ENCODE measurements at places on chromosomes 12 and 14.

DNA sequence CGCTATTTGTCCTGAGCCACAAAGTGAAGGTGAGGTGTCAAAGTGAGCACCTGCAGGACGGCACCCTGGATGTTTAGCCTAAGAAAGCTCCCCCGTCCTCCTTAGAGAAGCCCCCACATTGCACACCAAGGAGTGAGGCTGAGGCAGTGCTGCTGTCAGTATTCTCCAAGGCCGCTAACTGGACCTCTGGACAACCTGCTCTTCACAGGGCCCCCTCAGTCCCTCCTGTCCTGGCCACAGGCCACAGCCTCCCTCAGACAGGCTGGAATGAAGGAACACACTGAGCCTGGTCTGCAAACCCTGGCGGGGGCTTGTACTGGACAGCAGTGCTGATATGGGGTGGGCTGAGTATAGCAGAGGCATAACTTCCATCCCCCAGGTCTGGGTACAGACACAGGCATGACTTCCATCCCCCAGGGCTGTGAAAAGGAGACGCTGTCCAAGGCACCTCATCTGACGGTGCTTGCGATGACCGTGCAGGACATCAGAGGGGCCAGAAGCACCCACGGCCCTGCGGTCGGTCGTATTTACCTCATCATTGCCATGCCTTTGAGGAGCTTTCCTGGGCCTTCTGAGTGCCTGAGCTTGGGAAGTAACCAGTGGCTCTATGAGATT, 82.4 kb upstream of the DIO3 start:
- DNase-seq = no peak

- peak; percentile 24 for DNase-seq
These were observed at the start of gene CKAP4 for GRCh38 chr12:106247674-106248311. Gene CKAP4, minus strand, starts transcription at chr12:106248020. Its CDS starts 169 bp downstream, at chr12:106247851.

GRCh38 chr14:101076451-101077198, 173.1 kb upstream of the RTL1 start:
- no peak for DNase-seq

DNA sequence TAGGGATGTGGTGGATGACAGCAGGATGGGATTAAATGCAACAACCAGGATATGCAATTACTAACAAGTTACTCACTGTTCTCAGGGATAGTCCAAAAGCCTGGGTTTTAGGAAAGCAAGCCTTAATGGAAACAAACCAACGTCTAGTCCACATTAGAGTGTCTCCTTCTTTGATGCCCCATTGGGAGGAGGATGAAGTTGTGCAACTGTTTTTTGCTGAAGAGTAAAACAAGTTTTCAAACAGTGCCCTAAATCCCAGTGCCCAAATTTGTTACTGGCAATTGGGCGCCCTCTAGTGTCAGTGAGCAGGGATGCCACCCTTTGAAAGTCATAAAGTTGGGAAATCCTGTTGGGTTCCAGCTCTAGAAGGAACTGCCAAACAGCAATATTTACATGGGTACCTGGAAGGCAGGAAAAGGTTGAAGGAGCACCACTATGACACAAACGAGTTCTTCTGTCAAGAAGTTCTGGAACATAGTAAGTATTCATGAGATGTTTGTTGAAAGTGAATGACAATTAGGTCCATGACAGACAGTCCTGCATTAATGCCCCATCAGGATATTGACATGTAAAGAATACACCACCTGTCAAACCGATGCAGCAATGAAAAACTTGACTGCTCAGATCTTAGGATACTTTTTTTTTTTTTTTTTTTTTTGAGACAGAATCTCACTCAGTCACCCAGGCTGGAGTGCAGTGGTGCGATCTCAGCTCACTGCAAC, 11.1 kb upstream of the DPF3 start:
- DNase-seq = peak; percentile 92

DNA sequence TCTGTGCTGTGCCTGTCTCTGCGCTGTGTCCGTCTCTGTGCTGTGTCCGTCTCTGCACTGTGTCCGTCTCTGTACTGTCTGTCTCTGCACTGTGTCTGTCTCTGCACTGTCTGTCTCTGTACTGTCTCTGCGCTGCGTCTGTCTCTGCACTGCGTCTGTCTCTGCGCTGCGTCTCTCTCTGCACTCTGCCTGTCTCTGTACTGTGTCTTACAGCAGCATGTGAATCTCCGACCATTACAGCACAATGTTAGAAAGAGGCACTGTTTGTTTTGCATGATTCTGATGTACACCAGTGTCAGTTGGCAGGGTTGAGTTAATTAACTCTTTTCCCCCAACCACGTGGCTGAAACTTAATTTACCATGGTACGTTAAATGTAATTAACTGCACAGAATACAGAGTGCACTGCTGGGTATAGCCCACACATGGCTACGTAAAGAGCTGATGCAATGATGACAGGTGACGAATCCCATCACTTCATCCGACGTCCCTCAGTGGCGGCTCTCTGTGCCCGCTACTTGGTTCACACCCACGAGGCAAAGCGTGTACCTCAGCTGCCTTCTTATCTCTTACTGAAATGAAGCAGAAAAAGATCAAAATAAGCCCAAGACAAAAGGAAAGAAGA, 127.7 kb upstream of the SFSWAP start:
- DNase-seq = no peak

GRCh38 chr12:22715254-22715653, 90.3 kb downstream of the ETNK1 start:
- DNase-seq = no peak

GRCh38 chr14:76921088-76921399, 94.8 kb downstream of the LRRC74A start:
- no peak for DNase-seq

- DNase-seq = no peak
These were observed 211.5 kb downstream of the SLC15A4 start for GRCh38 chr12:128612150-128612850.

GRCh38 chr12:107581619-107582015, 104.0 kb upstream of the PWP1 start:
- no peak for DNase-seq

DNA sequence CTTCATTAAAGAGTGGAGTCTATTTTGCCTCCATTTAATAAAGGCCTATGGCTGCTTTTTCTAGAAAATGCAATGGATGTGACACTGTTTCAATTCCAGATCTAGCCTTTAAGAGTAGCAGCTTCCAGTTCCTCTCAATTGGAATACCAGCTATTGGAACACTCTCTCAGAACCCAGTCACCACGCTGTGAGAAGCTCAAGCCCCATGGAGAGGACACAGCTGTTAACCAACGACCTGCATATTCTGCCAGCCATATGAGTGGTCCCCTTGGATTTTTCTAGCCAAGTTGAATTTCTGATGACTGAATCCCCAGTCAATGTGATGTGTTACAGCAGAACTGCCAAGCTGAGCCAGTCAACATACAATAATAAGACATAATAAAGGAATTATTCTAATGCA, 131.8 kb downstream of the TMTC3 start:
- DNase-seq = no peak

DNA sequence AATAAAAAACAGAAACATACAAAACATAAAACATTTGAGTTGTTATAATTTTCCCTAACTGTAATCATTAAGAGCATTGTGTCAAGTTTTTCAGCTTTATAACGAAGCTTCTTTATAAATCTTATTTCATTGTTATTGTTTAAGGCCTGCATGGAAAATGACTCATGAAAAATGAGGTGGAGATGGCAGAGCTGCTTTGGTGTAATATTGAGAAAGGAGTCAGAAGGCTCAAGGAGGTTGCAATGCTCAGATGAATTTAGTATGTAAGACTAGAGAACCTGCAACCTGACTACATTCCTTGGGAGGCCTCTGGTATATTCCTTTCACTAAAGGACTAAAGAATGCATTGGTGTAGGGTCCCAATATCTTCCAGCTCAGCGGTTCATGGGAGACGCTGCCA, 61.5 kb downstream of the TMEM30B start:
- DNase-seq = no peak

GRCh38 chr14:99026471-99026870, 245.5 kb downstream of the BCL11B start:
- no peak for DNase-seq

GRCh38 chr12:3791256-3791874, 38.5 kb upstream of the CRACR2A start:
- no peak for DNase-seq

- no peak for DNase-seq
These were observed 68.8 kb downstream of the SLC24A4 start for GRCh38 chr14:92391726-92392125.

GRCh38 chr12:81416571-81416970, 338.7 kb downstream of the ACSS3 start:
- DNase-seq = no peak

- DNase-seq = no peak
These were observed 10.4 kb upstream of the NOPCHAP1 start for GRCh38 chr12:104975587-104976343.

DNA sequence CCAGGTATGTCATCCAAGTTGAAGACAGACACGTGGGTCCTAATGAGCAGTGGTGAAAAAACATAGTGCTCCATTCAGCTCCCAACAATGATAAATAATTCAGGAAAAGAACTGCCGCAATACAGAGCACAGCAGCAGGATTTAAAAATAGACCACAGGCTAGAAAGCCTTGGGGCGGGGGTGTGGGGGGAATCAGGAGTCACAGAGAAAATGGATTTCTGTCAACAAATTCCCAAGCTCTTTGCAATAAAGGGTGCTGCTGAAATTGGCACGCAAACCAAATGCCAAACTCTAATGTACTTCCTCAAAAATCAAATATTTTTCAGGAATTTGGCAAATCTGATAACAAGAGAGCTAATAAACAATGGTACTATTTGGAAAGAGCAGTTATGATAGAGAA, 58.6 kb downstream of the R3HDM2 start:
- no peak for DNase-seq

- no peak for DNase-seq
These were observed 1089.1 kb downstream of the TRHDE start for GRCh38 chr12:73361156-73361863.

- peak; percentile 68 for DNase-seq
These were observed 75.8 kb downstream of the C12orf50 start for GRCh38 chr12:87953256-87953860.

DNA sequence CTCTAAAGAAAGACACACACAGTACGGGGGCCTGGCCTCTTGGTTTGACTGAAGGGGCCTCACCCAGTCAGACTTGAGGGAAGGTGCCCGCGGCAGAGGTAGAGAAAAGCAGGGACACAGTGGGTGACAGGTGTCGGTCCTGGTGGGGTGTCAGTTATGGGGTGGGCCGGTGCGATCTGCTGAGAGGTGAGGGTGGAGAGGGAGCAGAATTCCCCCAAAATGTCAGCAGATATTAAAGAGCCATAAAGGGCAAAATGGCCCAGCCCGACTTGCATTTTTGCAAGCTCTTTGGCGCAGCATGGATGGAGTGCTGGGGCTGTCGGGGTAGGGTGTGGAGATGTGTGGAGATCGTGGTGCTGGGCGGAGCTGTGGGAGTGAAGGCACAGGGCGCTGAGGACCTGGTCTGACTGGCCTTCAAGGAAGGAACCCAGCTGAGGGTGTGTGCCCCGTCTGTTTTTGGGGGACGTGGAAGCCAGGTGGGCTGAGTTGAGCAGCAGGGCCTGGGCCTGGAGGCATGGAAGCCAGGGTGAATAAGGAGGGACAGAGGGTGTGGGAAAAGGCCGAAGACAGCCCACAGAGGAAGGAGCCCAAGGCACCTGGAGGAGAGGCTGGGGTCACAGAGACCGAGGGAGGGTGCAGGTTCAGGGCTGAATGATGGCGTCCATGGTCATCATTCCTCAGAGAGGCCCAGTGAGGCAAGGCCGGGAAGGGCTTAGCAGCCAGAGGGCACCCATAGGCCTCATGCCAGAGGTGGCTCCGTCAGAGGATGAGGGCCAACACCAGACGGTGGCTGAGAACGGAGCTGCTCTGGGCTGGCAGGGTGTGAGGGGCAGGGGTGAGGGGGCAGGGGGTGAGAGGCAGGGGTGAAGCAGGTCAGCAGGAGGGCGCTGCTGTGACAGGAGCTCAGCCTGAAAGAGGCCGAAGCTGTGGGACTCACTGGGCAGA, 48.2 kb upstream of the DYNC1H1 start:
- no peak for DNase-seq

DNA sequence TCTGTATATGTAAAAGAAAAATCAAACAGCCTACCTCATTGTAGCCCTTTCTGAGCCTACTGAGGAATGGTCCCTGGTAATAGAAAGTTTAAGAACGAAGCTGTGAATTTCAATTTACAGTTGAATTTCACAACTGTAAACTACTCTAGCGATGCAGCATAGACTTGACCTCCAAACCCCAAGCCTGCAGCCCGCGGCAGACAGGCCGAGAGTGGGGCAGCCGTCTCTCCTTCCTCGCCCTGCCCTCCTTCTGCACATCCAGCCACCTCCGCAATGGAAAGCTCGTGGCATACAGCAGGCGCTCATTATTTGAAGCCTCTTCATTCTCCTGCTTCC, 15.3 kb downstream of the RNASE2 start:
- no peak for DNase-seq

DNA sequence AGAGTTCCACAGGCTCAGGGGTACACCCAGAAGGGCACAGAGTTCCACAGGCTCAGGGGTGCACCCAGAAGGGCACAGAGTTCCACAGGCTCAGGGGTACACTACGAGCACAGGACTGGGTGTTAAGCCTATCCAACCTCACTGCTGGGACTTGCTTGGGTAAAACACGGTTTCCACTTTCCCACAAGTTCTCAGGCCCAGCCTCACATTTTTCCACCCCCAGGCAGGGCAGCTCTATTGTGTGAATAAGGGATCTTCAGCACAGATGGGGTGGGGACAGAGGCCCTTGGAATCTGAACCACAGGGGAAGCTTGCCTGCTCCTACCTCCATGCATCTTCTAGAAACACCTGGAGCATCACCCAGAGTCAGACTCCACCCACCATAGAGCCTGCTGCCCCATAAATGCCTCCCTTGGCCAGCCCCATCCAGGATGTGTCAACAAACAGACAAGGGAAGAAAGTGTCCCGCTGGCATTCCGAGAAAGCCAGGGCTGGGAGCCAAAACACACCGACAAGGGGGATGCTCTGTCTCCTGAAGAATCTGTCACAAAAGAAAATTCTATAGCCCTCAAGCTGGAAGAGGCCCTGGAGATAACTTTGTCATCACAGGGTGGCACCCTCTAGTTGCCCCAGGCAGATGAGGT, 4.8 kb downstream of the CRACR2A start:
- no peak for DNase-seq

- DNase-seq = no peak
These were observed 196.1 kb downstream of the BCL11B start for GRCh38 chr14:99075771-99076375.

GRCh38 chr12:80269803-80270552, 170.6 kb downstream of the OTOGL start:
- DNase-seq = peak; percentile 38

- no peak for DNase-seq
These were observed 648 bp downstream of the SNX6 start for GRCh38 chr14:34629344-34629656.

Data from NCI-H1694 treated with DMSO at 0.1 percent for 48 hours (cell line).